ENCODE measurements at places on chromosomes 4 and X.

DNA sequence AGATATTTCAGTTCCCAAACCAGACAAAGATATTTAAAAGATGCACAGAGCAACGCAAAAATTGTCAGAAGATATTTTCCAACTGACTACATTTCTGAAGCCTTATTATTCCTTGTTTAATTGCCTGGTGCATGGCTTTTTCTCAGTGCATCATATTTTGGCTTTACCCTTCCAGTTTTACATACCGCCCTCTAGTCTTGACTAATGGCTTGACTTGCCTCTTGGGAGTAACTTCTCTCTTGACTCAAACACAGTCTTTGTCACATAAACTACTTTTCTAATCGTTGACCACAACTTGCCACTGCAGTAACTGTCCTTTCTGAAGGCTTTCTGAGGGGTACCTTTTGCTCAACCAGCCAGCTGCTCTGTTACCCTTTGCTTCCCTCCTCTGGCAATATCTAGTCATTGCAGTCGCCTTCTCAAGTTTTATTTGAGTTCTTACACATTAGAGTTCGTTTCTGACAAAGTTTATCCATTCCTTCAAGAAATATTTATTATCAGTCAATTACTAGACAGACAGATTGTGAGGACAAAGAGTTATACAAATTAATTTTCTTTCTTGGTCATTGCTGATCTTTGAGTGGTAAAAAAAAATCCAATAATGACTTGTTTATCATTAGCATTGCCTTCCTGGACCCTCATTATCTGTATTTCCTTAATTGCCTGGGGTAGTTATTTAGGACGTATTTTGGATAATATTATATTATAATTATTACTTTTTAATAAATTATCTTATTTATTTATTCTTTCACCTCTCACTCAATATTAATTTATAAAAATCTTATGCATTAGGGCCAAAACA is 506.9 kb upstream of the PCDH10 start:
- no peak for DNase-seq

GRCh38 chrX:107549504-107549903 is 78.8 kb upstream of the PRPS1 start:
- DNase-seq = no peak

- DNase-seq = no peak
Measured at GRCh38 chr4:80295336-80295735, 28.9 kb downstream of the FGF5 start.

DNA sequence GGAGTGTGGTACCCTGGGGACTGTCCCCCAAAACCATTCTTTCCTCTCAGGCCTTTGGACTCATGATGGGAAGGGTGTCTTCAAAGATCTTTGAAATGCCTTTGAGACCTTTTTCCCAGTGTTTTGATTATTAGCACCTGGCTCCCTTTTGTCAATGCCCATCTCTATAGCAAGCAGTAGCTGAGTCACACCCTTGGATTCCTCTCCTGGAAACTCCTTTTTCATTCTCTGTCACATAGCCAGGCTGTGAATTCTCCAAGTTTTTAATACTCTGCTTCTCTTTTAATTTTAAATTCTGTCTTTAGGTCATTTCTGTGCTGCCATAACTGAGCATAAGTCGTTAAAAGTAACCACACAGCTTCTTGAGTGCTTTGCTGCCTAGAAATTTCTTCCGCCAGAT is 29.7 kb downstream of the IL21 start:
- DNase-seq = no peak

GRCh38 chrX:2872671-2873277 is 44.0 kb downstream of the GYG2 start:
- no peak for DNase-seq

DNA sequence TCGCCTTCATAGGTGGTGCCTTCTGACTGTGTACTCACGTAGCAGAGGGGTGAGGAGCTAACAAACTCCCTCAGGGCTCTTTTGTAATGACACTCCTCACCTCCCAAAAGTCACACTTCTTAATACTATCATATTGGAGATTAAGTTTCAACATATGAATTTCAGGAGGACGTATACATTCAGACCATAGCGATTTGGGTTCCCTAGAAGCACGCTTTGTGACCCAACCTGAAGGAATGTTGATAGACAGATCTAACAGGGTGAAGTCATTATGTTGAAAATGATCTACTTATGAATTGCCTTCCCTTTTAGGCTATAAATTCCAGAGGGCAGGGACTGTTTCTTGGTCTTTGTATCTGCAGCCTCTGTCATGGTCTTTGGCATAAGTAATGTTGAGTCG is 3.2 kb upstream of the KLHL34 start:
- DNase-seq = no peak

DNA sequence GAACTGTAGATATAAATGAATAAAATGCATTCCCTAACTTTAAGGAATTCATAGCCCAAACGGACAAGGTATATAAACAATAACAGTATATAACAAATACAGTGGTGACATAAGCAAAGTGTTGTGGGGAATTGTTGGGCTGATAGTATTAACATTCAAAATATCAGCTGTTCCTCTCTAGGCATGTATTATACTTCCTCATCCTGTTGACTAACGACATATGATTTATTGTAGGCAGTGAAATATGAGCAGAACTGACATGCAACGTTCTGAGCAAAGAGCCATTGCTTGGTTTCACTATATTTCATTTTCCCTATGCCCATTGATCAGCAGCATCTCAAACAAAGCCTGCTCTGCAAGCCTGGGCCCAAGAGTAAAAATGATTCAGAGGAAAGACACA is 143.9 kb downstream of the PTCHD1 start:
- no peak for DNase-seq

DNA sequence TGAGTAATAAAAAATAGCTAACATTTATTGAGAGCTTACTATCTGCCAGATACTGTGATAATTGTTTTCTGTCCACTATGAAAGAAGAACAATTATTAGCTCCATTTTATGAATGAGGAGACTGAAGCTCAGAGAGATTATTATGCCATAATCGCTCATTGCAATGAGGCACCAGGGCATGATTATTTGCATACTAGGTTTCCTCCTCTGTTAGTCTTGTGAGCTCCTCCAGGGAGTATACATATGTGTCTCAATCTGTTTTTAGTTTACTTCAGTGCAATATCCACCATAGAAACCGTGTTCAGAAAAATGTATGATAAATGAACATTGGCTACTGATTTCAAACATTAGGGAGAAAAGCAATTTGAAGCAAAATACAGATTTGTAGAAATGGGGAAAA is 139.4 kb upstream of the OTUD4 start:
- DNase-seq = no peak

DNA sequence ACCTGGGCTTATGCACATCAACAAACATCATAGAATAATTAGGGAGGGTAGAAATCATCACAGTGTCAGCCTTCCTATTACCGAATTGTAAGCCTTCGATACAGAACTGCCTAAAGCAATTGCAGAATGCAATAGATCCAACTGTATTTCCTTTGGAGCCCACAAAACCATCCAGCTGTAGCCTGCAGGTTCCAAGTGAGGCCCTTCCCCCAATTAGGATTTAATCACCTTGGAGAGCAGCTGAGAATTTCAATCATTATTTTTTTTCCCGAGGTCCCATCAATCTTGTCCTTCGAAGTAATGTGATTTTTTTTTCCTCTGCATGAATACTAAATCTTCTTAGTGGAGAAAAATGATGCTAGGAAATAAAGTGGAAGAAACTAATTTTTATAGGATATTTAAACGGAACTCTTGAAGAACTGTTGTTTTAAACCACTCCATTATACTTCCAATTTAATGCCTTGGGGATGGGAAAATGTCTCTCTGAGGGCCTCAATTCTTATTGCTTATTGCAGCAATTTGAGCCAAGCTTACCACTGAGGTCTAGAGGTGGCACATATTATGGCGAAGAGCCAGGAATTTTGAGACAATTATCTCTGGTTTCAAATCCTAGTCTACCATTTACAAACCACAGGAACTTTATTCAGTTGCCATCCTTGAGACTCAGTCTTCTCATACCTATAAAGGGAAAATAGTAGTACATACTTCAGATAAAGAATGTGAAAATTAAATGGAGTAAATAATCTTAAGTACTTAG is 953.4 kb upstream of the IGFBP7 start:
- no peak for DNase-seq

DNA sequence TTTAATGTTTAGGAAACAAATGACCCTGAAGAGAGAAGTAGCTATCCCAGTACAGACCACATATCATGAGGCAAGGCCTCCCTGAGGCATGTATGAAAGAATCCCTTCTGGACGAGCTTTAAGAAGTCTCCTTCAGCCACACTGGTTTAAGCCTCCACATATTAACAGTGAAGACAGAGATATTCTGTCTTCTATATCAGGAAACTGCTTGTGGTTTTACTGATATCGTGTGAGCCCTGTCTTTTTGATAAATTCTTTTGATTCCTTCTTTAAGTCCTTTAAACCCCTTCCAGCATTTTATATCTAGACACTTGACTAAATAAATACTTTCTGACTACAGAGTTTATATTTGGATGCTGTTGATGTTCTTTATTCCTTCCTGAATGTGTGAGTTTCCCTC is 45.9 kb upstream of the GPC4 start:
- DNase-seq = no peak

DNA sequence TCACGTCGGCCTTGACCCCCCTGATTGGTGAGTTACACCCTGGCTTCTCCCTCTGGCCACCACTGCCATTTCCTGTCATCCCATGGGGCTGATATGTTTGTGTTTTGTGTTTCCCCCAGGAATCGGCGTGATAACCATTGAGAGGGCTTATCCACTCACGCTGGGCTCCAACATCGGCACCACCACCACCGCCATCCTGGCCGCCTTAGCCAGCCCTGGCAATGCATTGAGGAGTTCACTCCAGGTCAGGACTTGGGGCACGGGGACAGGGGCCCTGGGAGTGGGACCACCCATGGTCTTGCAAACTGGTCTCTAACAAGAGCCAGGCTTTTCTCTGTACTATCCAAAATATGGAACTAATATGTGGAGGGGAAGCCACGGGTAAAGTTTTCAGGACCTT is 18.7 kb downstream of the SLC34A2 start:
- DNase-seq = no peak

DNA sequence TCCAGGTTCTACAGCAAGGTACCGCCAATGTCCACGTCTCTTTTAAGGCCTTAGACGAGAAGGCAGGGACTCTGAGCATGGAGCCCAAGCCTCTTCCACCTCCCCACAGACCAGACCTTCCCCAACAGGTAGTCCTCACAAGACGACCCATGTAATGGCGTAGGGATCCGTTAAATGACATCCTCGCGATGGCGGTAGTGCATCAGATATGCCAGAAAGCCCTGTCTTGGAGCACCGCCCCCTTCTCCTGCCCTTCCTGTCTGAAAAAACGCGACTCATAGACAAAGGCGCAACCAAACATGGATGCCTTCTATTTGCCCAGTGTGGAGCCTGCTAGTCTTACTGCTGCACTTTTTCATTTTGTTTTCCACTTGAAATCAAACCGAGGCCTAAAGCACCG is 185.4 kb downstream of the OR13H1 start:
- peak; percentile 73 for DNase-seq

- no peak for DNase-seq
Measured at GRCh38 chrX:121151293-121151692, 103.9 kb downstream of the GLUD2 start.

DNA sequence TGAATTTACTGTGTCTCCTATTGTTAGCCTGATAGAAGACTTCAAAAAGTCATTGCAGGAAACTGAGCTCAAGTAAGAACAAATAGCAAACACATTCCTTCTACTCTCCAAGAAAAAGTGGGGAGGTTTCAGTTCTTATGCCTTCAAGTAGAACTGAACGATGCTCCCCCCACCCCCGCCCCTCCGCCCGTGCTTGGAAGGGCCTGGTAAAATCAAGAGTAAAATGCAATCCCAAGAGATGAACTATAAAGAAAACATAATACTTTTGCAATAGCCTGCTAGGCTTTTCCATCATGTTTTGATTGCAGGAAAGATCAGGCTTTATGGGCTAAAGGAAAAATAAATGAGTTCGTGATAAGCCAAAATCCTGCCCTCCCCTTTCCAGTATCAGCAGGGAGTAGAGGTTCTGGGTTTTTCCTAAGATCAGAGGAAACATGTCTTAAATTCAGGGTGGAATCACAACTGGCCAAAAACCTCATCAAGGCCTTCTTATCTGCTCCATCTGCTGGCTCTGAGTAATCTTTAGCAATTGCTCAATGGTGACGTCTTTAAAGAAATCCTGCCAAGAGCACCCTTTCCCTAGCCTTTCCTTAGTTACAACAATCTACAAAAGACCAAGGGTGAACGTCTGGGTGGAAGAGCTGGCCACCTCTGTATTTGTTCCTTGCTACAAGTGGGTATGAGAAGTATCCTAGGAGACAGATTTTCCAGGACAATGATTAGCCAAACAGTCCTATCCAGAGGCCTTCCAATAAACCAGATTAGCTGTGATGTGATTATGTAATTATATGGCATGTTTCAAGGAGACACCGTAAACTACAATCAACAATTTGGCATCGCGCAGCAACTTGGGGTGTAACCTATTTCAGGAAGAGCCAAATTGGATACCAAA is 66.3 kb upstream of the FAM9C start:
- DNase-seq = no peak

GRCh38 chrX:18900401-18900976 is 83.4 kb downstream of the PHKA2 start:
- DNase-seq = no peak

DNA sequence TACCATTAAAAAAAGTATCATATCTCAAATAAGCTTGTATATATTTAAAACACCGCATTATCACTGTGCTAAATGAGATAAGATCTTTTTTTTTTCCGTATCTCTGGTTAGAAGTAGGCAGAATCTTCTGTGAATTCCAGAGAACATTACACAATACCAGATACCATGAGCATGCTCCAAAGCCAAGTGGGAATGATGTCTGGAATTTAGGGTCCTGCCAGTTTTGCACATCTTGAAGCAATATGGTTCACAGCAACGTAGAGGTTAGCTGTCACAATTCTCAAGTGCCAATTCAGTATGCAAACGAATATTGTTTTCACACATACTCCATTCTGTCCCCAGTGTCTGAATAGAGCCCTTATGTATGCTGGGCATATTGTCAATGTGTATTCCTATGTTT is 127.5 kb upstream of the NEIL3 start:
- DNase-seq = no peak

- DNase-seq = no peak
Measured at GRCh38 chrX:16910376-16910775, 36.1 kb upstream of the REPS2 start.

DNA sequence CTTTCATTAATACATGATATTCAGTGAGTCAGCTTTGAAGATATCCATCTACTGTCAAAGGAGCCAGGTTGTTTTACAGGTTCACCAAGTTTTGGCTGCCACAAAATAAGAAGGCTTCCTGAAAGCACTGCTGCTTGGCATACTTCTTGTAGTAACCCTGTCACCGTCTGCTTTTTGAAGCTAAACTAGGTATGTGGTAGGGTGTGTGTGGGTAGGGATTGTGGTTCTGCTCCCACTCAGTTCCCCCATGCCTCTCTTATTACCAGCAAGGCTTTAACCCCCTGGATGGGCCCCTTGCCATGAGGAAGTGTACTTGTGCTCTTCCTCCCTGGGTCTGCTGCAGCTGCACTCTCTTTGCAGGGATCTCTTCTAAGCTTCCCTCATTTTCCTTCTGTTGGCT is 191.2 kb downstream of the BANK1 start:
- no peak for DNase-seq

DNA sequence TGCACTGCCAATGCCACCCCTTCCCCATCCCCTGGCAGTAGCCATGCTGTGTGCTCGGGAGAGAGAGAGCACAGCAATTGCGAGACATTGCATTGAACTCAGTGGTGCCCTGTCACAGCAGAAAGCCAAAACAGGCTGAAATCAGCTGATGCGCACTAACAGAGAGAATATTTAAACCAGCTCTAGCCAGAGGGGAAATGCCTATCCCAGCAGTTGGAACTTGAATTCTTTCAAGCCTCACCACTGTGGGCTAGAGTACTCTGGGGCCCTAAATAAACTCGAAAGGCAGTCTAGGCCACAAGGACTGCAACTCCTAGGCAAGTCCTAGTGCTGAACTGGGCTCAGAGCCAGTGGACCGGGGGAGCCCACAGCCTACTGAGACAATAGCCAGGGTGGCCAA is 17.7 kb upstream of the RP2 start:
- DNase-seq = no peak

All from activated T-helper 1 cell treated with Interleukin-2 at 50 U/mL for 16 hours (primary cell).